ENCODE measurements at places on chromosomes 2 and 18.
A peak's percentile ranks its signal among the peaks of the same experiment; 100 is the strongest.

GRCh38 chr2:167990062-167990461 lies 257.3 kb downstream of the STK39 start:
- DNase-seq = no peak

DNA sequence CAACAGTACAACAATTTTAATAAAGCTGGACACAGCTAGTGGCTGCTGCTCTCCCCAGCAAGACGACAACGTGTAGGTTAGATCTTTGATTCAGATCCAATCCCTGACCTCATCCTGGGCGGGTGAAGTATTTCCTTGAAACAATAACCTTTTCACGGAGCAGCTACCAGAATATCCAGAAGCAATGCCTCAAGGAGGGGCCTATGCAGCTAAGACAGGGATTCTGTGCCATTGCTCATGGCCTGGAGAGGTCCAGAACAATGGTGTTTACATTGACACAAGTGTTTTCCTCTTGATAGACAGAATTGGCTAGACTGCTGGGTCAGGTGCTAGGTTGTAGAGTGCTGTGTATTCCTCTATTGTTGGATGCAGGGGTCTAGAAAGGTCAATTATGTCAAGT lies 520.1 kb downstream of the BCL11A start:
- no peak for DNase-seq

GRCh38 chr2:181354626-181355025 lies 102.6 kb upstream of the ITGA4 start:
- no peak for DNase-seq

DNA sequence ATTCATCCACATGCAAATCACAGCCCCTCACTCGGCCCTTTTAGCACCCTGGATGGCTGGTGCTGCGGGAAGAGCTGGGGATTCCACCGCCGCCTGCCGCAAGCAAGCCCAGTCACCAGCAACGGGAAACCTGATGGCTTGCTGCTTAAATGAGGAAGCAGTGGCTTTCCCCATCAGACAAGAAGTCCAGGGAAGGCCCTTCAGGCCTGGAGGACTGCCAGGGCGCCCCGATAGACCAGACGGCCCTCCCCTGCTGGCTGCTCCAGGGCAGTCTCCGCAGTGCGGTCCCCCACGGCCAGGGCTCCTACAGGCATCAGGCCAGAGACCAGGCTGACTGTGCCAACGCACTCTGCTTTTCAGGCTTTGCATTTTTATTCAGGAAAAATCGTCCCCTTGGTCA lies 439.1 kb downstream of the EIPR1 start:
- DNase-seq = no peak

- DNase-seq = no peak
Measured at GRCh38 chr2:200664770-200665494, 79.1 kb downstream of the AOX1 start.

DNA sequence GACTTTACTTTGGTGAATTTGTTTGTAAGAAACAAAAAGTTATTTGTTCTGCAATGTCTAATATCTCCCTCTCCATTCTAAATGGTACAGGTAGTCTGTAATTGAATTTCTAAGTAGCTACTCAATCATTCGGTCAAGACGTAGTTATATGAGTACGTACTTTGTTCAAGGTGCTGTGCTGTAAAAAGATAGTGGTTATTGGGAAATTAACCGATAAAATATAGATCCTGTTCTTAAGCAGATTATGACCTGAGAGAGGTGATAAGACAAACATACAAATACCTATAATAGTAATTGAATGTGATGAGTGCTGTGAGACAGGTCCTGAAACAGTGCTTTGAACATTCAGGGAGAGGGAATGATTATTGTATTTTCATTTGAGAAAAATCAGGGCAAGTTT lies 7.1 kb downstream of the NCOA1 start:
- DNase-seq = no peak

DNA sequence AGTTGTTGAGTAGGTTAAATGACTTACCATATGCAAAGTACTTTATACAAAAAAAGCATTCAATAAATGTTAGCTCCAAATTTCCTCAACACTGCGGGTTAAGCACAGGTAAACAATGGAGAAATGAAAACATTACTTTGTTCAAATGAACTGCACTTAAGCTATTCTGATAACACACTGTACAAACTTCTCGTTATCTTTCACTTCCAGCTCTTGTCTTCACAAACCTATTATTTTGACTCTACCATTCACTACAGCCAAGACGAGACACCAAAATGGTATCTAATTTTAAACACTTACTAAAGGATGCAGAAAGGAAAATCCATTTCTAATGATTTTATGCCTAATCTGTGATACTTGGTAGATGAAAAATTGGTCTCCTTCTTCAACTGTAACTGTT lies 43.8 kb downstream of the SLC40A1 start:
- DNase-seq = no peak

DNA sequence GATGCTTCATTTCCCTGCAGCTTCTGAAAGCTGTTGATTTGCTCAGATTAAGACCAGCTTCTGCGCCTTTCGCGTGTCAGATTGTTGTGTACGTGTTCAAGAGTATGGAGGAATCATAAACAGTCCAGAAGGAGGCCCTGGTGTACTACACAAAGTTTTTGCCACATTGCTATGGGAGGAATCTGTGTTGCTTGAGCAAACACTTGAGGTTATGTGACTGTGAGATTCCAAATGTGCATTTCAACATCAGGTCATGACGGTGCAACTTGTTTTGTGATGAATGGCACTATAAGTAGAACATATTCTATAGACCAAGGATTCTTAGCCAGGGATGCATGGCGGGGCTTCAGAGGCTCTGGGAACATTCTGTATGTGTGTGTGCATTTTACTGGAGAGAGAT lies 35.0 kb downstream of the SRSF7 start:
- no peak for DNase-seq

DNA sequence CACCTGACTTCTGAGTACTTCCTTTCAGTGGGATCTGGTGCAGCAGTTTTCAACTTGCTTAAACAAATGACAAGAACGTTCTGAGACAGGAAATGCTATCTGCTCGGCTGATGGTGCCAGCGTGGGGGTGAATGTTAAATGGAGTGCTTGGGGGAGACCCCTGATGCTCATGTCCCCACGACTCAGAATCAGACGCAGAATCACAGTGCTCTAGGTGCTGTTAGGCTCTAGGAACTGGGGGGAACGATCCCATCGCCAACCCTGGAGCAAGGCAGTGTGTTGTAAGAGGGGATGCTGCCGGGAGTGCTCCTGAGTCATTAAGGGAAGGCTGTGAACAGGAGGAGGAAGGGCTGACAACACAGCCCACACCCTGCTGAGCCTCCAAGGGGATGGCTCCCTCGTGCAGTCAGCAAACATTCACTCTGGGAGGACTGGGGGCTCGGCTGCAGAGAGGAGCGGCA lies 34.1 kb upstream of the KCNF1 start:
- no peak for DNase-seq

- DNase-seq = no peak
Measured at GRCh38 chr2:193980599-193980998, 1676.4 kb upstream of the SLC39A10 start.

DNA sequence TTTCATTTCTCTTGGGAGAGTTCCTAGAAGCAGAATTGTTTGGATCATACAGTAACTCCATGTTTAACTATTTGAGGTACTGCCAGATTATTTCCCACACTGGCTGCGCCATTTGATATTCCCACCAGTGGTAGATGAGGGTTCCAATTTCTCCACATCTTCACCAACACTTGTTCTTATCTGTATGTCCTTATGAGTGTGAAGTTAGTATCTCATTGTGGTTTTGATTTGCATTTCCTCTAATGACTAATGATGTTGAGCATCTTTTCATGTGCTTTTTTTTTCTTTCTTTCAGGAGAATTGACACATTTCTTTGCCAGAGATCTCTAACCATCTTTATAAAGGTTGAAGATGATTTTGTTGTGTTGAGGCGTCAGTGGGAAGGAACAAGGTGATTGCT lies 4.1 kb upstream of the MGAT5 start:
- DNase-seq = no peak

DNA sequence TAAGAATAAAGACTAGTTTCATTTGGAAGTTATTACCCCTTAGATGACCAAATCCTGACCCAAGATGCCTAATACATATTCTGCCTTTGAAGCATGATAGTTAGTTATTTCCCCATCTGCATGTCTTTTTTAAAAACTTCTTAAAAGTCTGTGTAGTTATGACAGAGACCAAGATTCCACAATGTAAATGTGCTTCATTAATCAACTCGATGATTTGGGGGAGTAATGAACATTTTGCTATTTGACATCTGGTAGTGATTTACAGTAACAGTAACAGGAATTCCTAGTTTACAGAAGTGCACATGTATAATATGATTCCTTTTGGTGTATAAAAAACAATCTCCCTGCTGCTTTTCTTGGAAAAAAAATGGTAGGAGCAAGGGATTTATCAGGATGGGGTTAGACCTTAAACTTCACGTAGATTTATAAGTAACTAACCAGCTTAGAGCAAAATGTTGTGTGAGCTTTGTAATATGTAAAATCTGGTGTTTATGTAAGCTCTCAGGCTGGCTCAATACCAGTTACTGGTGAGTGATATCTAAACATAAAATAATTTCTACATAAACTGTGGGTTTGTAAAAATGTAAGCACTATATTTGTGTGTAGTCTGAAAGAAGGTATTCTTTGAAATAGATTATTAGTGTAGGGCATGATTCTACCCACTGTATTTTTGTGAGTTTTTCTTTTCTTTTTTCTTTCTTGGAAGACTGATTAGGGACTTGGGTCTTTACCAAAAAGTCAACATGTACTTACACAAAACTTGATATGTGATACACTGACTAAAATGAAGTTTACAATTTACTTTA lies 641.6 kb downstream of the EPHA4 start:
- no peak for DNase-seq

DNA sequence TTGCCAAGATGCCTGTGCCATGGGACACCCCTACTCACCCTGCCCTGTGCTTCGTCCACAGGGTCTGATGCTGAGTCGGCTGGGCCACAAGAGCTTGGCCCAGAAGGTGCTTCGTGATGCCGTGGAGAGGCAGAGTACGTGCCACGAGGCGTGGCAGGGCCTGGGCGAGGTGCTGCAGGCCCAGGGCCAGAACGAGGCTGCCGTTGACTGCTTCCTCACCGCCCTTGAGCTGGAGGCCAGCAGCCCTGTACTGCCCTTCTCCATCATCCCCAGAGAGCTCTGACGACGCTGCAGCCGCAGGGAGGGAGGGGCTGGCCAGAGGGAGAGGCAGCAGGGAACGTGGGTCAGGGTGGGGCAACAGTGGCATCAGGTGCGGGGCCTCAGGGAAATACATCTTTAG lies 81.5 kb downstream of the STPG4 start:
- no peak for DNase-seq

- DNase-seq = no peak
Measured at GRCh38 chr2:151823651-151824050, 4.6 kb downstream of the ARL5A start.

GRCh38 chr18:12445554-12445953 lies 37.8 kb downstream of the PRELID3A start:
- DNase-seq = no peak

GRCh38 chr2:158144914-158145625 lies 43.4 kb downstream of the UPP2 start:
- DNase-seq = no peak

GRCh38 chr18:77559274-77559910 lies 309.7 kb downstream of the GALR1 start:
- no peak for DNase-seq

- DNase-seq = no peak
Measured at GRCh38 chr2:107174171-107174570, 288.2 kb upstream of the ST6GAL2 start.

- peak; percentile 39 for DNase-seq
Measured at GRCh38 chr18:76875390-76876325, 53.3 kb downstream of the ZNF236 start.

DNA sequence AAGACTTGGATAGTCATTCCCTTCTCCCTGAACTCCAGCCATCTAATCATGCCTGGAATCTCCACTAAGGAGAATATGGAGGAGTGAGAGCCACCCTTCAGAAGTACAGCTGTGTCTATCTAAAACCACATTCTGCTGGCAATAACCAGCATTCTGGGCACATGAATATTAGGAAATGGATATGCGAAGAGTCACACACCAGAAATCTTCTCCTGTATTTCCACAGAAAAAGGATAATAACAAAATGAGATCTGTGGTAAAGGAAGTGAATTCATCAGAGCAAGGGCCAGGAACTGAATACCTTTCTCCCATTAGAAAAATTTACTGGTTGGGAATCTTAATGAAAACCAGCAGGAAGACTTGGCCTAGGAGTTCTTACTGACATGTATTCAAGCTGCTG lies 218.8 kb downstream of the SCG2 start:
- DNase-seq = no peak

DNA sequence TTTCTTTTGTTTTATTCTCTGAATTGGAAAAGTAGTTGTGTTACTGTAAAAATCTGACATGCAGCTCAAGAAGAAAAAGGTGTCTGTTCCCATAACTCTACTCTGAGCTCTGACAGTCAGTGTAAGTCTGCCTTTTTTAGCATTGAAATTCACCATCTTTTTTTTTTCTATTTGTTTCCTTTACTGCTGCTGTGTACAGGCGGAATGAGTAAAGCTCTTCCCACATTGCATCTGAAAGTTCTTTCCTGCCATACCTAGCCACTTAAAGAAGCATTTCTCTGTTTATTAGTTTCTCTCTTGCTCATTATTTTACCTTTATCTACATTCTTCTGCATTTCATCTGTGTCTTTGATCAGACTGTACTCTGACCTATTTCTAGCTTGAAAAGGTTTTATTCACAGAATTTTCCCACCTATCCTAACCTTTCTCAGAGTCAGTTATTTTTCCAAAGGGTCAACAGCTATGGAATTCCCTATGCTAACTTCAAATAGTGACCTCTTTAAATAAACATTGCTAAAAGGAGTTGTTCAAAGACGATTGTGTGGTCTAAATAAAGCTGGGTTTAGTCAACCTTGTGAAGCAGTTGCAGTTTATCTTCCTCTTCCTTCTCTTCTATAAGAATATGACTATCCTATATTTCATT lies 1303.1 kb upstream of the ZEB2 start:
- no peak for DNase-seq

DNA sequence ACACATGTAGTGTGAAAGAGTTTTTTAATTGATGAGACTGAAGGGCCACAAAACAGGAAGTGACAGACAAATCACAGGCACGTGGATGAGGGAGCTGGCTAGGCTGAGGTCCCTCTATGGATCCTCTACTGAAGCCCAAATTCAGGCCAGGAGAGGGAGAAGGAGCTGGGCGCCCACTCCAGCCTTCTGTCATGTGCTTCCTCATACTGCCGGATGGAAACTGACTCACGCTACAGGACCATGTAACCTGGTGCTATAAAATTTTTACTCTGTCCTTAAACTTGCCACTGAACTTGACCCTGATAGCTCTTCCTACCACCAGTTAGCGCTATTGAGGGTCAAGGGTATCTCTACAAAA lies 31.3 kb downstream of the PSTPIP2 start:
- no peak for DNase-seq

DNA sequence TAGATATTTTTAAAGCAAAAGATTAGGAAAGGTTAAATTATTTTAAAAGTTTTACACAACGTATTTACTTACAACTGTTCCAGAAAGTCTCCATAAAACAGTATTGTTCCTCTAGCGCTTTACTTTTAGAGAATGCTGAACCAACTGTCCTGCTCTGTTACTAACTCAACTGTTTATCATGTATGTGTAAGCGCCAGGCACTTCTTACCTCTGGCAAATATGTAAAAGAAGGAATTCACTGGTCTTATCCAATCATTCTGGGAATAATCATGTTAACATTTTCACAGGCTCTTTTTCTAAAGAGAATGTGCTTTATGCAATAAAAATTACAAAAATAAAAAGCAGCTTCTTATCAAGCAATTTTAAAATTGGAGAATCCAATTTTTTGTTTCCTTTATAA lies 68.0 kb downstream of the COBLL1 start:
- DNase-seq = no peak
